ENCODE measurements at places on chromosomes 2 and 18.

DNA sequence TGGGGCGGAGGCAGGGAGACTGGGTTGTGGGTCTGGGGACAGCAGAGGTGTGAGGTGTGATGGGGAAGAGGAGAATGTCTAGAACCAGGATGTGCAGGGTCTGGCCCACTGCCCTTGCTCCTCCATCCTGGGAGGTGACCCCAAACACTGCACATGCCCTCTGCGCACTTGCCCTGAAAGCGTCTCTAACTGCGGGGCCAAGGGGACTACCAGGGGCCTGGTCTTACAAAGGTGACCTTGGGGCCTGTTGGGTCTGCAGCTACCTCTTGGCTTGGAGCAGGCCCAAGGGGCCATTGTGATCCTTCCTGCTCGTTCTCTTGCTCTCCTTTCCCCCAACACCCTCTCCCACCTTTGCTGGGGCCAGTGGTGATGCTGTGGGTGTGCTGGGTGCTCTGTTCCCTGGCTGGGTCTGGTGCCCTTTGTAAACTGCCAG, 48.0 kb upstream of the FAHD2A start:
- DNase-seq = no peak

GRCh38 chr2:190599073-190599472, 49.8 kb upstream of the NAB1 start:
- DNase-seq = no peak

GRCh38 chr2:68879296-68879695, 8.1 kb upstream of the BMP10 start:
- no peak for DNase-seq

DNA sequence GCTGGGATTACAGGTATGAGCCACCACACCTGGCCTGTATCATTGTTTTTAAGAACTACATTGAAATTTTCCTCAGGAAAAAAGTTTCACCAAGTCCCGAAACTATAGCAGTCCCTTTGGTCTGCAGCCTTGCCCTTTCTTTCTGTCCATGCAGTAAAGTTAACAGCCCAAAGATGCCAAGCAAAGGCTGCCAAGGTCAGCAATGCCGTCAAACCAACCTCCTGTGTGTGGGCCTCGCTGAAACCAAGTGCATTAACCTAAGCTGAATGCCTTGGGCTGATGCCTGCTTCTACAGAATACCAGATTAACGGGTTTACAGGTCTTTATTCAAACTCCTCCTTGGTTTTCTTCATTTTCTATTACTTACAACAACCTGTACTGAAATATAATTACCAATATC, 73.1 kb downstream of the EIF5B start:
- DNase-seq = no peak
